Right renal pelvis (tissue), 4 donors: ENCODE measurements at places on chromosomes 3 and 15.

DNA sequence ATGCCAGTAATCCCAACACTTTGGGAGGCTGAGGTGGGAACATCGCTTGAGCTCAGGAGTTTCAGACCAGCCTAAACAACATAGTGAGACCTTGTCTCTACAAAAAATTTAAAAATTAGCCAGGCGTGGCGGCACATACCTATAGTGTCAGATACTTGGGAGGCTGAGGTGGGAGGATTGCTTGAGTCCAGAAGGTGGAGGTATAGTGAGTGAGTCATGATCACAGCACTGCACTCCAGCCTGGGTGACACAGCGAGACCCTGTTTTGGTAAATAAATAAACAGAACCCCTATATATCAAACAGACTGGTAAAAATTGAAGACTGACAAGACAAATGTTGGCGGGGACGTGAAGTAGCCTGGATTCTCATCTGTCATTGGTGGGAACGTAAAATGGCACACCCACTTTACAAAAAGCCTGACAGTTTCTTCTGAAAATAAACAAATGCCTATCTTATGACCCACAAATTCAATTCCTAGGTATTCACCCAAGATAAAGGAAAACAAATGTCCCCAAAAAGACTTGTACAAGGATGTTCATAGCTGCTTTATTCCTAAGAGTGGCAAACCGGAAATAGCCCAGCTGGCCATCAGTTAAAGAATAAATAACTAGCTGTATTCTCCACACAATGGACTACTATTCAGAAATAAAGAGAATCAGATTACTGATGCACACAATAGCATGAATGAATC lies 47.0 kb upstream of the GK5 start:
- DNase-seq: no peak

- DNase-seq: no peak
These were observed 508.1 kb downstream of the NTRK3 start for GRCh38 chr15:87748483-87748882.

DNA sequence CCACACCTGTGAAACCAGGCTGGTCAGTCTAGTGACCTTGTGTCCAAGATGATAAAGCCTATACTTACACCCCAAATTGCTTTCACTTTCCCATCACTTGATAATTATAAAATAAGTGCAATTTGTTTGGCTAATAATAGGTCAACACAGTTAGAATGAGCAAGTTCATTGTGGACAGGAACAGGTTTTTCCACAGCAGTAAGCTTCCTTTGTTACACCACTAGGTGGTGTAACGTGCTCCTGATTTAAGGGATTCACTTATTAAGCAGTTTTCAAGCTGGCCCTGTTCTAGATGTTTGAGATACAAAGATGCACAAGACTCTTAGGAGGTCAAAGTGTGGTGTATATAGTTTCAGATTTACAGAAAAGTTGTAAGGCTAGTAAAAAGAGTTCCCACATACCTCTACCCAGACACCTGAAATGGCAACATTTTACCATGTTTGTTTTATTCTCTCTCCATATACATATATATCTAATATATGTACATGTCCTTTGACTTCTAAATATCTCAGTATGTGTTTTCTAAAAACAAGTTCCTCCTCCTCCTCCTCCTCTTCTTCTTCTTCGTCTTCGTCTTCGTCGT lies 6.8 kb upstream of the MFSD1 start:
- DNase-seq: no peak

GRCh38 chr3:36332139-36332538 lies 48.2 kb upstream of the STAC start:
- no peak for DNase-seq

GRCh38 chr15:80242132-80242769 lies 9.8 kb downstream of the CTXND1 start:
- DNase-seq: no peak

DNA sequence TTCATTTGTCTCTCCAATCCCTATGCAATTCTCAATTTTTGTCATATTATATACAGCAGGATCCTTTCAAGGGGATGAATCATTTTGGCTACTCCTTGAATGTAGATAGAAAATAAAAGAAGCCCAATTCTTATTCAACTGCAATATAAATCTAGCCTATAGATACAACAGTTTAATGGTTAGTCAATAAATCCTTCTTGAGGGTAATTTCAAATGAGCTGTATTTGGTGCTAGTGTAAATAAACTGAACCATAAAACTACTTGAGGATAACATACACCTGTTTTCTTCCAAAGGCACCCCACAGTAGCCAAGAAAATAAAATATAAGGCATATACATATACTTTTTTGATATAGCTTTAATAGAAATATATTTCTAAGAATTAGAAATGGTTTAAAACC lies 830.3 kb downstream of the ROBO1 start:
- no peak for DNase-seq

- no peak for DNase-seq
These were observed 7.4 kb downstream of the RNF168 start for GRCh38 chr3:196496183-196496582.

DNA sequence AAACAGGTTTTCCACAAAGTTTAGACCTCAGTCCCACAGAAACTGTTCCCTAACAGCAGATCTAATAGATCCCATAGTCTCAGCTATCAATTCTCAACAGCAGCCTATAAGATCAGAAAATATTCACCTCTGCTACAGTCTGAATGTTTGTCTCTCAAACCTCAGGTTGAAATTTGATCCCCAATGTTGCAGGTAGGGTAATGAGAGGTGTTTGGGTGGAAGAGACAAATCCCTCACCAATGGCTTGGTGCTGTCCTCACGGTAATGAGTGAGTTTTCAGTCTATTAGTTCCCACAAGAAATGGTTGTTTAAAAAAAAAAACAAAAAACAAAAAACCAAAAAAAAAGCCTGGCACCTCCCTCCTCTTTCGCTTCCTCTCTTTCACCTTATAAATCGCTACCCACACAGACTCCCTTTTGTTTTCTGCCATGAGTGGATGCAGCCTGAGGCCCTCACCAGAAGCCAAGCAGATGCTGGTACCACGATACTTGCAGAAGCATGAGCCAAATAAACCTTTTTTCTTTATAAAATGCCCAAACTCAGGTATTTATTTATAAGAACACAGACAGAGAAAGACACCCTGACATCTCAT lies 14.2 kb downstream of the ZNF280D start:
- DNase-seq: no peak

- no peak for DNase-seq
These were observed 455.7 kb upstream of the THBS1 start for GRCh38 chr15:39125226-39125625.

- no peak for DNase-seq
These were observed 79.1 kb upstream of the MEF2A start for GRCh38 chr15:99486371-99487336.

- no peak for DNase-seq
These were observed 53.5 kb downstream of the SUCNR1 start for GRCh38 chr3:151926956-151927355.

DNA sequence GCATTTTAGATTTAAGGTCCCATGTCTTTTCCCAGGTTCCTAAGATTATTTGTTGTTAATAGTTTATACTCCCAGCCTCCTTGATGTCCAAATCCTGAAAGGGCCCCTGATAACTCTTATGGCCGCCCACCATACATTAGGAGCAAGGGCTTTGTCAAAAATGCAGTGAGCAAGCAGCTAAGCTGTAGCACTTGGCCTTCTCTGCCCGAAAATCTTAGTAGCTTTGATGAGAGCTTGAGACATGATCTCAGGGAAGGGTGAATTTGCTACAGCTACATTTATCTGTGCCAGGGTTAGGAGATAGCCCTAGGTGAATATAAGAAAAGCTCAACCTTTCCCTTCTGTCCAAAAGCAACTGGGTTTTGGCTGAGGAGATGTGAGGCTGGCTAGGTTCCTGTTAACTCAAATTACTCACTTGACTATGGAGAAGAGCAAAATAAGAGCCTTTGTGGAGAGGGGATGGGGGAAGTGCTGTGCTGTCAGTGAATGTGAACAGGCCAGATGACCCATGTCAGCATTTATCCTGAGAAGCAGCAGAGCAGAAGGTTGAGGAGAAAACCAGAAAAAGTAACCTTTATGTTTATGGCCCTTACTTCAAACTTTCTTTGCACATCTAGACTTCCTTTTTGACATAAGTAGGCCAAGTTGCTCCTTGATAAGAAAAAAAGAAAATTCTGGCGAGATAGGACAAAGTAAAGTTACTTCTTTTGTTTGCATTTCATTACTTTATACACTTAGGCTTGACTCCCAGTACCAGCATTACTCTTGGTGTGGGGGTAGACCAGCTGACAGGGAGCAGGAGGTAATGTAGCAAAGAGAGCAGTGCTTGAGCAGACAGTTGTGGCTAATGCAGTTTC lies 21.1 kb downstream of the MAPK6 start:
- no peak for DNase-seq

GRCh38 chr3:160779040-160779439 lies 23.0 kb downstream of the PPM1L start:
- DNase-seq: no peak

- no peak for DNase-seq
These were observed 113.5 kb upstream of the CHL1 start for GRCh38 chr3:83096-83495.

- no peak for DNase-seq
These were observed 27.8 kb upstream of the RHCG start for GRCh38 chr15:89524184-89524583.

- no peak for DNase-seq
These were observed 26.9 kb upstream of the ATG7 start for GRCh38 chr3:11245276-11245675.

GRCh38 chr3:138833899-138834595 lies 681 bp downstream of the PIK3CB start:
- no peak for DNase-seq

GRCh38 chr3:139554628-139555027 lies 15.1 kb upstream of the RBP1 start:
- DNase-seq: no peak

DNA sequence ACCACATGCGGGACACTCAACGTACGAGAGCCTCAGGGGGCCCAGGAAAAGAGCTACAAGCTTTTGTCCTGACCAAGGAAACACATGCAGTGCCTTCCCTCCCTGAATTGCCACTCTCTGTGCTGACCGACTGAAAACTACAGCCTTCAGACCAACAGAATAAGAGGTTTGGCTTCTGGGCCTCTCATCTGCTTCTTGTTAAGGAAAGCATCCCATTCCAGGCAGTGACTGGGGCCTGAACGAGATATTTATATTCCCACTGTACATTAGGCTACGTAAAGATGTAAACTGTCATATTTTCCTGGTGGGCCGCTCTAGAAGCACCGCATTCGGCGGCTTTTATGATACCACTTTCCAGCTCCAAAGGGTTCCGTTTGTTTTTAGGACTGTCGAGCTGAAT lies 208.9 kb upstream of the TPM1 start:
- DNase-seq: no peak

DNA sequence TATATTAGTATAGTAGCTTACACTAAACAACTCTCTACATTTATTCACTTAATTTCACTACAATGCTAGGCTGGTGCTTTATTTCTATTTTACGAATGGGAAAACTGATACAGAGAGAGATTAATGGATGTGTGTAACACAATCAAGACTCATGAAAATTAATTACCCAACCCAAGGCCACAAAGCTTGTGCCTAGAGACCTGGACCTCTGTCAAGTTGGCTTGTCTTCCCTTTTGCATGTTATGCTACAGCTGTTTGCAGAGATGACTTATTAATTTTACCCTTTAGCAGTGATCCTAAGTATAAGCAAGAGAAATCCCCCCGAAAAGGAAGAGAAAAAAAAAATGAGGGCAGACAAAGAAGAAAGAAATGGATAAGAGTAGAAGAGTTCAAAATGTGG lies 162.5 kb downstream of the C3orf38 start:
- peak; percentile 31 for DNase-seq

GRCh38 chr3:157418104-157418503 lies 18.5 kb upstream of the PTX3 start:
- DNase-seq: no peak

GRCh38 chr3:56987238-56987895 lies 73.1 kb upstream of the SPATA12 start:
- no peak for DNase-seq

DNA sequence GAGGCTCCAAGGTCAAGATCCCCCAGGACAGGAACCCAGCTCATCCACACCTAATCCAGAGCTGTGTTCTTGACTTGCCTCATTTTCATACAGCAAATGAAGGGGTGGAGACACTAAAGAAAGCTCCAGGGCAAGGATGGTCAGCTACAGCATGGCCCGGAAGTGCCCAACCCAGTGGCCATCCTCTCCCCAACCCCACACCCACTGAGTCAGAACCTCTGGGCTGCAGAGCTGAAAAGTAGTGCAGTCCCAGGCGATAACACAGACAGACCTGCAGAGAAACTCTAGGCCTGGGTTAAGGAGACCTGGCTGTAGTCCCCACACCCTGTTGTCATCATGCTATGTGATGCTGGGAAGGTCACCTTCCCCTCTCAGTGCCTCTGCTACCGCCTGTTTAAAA lies 85.3 kb downstream of the SEMA5B start:
- no peak for DNase-seq

DNA sequence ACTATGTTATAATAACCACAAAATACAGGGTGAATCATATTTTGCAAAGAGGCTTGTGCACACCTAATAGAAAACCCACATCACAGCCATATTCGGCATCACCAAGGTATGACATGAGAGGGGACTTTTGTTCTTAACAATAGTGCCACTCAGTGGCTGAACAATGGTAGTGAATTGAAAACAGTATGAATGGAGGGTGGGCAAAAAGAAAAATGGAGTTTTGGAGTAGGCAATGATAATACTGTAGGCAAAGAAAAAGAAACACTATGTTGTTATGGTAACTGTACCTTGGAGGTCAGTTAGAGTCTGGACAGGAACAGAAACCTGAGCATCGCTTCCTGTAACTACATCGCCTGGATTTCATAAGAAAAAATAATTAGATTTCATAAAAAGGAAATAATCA lies 348.6 kb downstream of the PLCL2 start:
- DNase-seq: peak; percentile 11

DNA sequence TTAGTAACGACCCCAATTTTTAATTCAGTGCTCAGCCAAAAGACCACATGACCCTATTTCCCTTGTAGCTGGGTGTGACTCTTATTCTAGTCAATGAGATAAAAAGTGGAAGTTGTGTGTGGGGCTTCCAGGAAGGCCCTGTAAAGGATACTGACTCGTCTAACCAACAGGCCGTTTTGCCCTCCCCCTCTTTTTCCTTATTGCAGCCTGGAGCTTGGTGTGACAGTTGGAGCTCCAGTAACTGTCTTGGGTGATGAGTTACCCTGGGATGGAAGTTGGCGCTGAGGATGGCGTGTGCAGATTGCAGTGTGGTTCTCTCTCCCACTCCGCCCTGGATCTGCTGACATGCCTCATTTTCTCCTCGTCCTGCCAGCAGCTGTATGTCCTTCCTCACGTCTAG lies 209.3 kb upstream of the PROK2 start:
- DNase-seq: no peak

- no peak for DNase-seq
These were observed 15.2 kb upstream of the ITGA11 start for GRCh38 chr15:68447209-68447608.

GRCh38 chr3:152084441-152085158 lies 184.1 kb upstream of the MBNL1 start:
- DNase-seq: no peak
